Activated CD8-positive, alpha-beta memory T cell treated with anti-CD3 and anti-CD28 coated beads, Interleukin-2, amount 50 U/mL, for 4 hours (primary cell): ENCODE measurements at places on chromosomes 16 and 17.

DNA sequence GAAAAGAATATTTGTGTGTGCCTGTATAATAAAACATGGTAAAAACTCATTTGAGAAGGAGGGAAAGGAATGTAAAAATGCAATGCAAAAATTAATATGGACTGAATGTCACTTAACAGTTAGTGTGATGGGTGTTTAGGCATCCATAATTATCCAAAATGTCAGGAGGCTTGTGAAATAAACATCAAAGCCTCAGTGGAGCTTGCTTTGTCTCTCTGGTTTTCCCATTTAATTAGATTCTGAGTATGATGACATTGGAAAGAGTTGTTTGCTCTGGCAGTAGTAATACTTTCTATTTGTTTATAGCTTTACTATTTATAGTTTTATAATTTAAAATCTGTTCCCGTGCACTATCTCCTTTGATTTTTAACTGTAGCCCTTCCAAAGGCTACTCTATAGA lies 51.9 kb downstream of the CNTNAP4 start:
- DNase-seq, result no peak

DNA sequence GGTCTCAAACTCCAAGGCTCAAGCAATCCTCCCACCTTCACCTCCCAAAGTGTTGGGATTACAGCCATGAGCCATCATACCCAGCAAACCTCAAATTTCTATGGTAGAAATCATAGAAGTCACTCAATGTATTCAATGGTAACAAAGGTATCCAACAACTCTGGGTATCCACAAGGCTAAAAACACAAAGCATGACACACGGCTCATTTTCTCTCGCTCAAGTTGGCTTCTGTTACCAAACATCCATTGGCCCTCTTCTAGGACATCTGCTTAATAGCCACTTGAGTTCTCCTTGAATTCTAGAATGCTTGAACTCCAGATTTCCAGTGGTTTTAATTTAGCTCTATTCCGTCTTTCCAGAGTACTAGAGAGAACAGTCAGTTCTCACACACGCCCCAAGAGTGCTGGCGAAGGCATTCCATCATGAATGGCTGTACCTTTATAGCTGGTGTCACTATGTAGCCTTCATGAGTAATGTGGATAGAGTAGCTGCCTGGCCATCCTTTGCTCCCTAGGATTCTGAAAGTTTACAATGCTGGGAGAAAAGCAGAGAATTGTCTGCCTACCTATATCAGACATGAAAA lies 42.6 kb downstream of the SPAG9 start:
- no peak for DNase-seq

GRCh38 chr16:30990105-30990504 lies 5.1 kb downstream of the HSD3B7 start:
- no peak for DNase-seq

DNA sequence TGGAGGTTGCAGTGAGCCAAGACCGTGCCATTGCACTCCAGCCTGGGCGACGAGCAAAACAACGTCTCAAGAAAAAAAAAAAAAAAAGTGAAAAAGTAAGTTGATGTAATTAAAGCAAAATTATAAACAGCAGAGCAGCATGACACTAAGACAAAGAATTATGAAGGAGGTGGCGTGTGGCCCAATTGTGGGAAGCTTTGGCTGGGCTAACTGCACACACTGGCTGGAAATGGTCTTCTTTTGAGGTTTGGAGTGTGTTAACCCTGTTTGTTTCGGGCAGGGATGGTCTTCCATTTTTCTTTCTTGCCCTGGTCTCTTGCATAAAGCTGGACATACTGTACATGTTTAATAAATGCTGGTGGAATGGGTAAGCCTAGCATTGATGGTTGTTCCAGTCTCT lies 54.8 kb downstream of the RAP1GAP2 start:
- no peak for DNase-seq

DNA sequence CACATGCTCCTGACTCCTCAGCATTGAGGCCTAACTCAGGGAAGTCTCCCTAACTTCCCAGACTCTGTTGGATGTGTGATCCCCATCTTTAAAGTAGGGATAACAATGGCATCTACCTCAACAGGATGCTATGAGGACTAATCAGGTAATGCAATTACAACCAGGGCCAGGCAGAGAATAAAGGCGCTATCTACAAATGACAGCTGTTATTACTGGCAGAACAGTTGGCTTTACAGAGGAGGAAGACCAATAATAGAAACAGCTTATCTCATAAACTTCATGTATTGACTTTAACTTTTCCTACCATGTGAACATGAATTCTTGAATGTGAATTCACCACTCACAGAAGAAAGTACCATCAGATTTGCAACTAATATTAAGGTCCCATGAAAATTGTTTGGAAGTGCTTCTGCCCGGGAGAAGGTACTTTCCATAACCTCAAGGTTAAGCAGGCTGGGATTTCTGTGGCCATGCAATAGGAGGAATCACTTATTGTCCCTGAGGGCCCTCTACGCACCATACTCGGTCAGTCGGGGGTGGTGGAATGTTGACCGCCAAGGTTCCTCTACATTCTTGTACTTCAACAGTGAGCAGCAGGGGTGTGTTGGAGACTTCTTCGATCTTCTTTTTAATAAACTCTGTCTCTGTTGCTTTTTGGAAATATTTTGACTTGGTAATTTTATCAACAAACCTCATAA lies 22.6 kb upstream of the ERN1 start:
- DNase-seq, result no peak

DNA sequence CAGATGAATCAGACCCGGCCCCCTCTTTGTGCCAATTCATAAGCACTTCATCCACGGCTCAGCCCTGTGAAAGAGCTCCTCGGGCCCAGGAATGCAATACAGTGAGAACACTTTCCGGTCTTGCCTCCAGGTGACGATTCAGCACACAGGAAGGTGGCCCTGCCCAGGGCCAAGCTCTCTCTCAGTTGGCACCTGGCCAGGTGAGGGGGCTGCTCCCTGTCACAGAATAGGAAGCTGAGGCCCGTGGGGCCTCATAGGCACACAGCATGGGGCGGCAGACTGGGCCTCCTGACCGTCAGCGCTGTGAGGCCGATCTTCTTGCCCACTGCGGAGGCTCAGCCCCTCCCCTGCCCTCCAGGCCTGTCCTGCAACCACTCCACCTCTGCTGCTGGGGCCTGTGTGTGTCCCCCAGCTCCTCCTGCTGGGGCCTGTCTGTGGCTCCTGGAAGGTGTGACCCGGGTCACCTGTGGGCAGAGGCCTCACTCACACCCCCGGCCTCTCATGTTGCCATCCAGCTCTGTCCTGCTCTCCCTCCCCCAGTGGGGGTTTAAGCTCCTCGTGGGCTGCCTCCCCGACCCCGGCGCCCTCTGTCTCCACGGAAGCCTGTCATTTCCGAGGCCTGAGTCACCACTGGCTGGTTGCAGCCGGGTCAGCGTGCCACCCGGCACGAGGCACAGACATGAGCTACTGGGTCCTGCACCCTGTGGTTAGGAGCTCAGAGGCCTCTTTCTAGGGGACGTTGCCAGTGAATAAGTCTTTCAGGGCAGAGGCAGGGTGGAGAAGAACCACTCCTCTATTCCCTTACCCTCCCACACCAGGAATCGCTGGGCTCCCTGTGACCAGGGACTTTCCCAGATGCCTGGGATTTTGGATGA lies 114.4 kb downstream of the SEC14L1 start:
- DNase-seq, result no peak

DNA sequence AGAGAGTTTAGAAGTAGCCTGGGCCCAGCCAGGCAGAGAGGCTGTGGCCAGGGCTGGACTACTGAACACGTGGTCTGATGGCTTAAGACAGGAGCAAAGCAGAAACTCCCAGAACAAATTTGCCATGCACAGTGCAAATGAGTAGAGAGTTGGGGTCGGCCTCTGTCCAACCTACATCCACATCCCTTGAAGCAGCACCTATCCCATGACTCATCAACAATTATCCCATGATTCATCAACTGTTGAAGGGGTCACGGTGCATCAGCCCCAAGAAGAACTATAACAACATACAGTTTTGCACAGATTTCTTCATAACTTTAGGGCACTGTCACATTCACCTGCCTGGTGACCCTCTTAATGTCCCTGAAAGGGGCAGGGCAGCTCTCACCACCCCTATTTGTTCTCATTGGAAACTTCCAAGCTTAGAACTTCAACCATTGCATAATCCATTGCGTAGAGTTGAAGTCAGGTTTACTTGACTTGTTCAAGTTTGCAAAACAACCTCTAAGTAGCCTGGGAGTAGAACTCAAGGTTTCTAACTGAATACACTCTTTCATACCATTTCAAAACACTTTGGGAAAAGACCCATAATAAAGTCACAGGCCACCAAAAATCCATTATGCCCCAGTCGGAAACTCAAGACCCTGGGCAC lies 235.2 kb upstream of the CDH5 start:
- no peak for DNase-seq

GRCh38 chr16:27906883-27907282 lies 156.6 kb downstream of the GSG1L start:
- no peak for DNase-seq

GRCh38 chr17:80385046-80385445 lies 29.9 kb upstream of the ENDOV start:
- no peak for DNase-seq

GRCh38 chr16:19218581-19218980 lies 50.5 kb downstream of the SYT17 start:
- no peak for DNase-seq

- no peak for DNase-seq
Measured at GRCh38 chr16:856101-856500, 55.6 kb upstream of the GNG13 start.

GRCh38 chr16:58503166-58503862 lies 3.4 kb downstream of the NDRG4 start:
- DNase-seq, result no peak

GRCh38 chr17:34895383-34895782 lies 65.9 kb downstream of the CCT6B start:
- no peak for DNase-seq

- no peak for DNase-seq
Measured at GRCh38 chr17:8922928-8923327, 42.6 kb downstream of the PIK3R5 start.

GRCh38 chr17:30300818-30301217 lies 9.1 kb upstream of the BLMH start:
- DNase-seq, result no peak

GRCh38 chr17:75454193-75454592 lies 2.2 kb upstream of the TMEM94 start:
- no peak for DNase-seq

GRCh38 chr17:17738901-17739300 lies 57.6 kb downstream of the RAI1 start:
- DNase-seq, result no peak

- DNase-seq, result no peak
Measured at GRCh38 chr16:89156740-89157645, 14.6 kb upstream of the CDH15 start.

GRCh38 chr16:11235703-11235991 lies 20.4 kb downstream of the SOCS1 start:
- DNase-seq, result no peak

- DNase-seq, result no peak
Measured at GRCh38 chr16:80656711-80657150, 115.9 kb downstream of the DYNLRB2 start.

DNA sequence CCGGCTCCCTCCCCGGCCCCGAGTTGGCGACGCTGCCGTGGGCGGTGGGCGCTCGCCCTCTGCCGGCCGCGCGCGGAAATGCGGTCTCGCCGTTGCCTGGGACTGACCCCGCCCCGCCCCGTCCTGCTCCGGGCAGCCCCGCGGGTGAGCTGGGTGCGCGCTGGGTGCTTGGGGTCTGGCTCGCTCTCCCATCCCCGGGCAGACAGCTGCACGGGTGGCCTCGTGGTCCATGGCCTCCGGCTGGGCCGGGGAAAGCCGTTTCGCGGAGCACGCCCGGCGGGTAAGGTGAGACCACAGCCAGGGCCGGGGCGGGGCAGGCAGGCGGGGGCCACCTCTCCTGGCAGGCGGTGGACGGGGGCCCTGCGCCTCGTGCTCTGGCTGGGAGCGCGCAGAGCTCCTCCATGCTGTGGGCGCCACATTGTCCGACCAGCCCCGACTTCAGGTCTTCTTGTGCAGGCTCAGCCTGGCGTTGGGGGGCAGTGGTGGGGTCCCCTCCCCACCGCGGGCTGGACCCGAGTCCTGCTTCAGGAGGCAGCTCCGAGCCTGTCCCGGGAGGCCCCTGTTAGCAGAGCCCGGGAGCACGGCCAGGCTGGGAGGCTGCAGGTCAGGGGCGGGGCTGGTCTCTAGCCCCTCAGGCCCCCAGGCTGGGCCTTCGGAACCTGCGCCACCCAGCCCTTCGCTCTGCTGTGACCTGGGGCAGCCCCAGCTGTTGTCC lies 7.0 kb upstream of the C1QTNF8 start:
- peak; percentile 75 for DNase-seq

DNA sequence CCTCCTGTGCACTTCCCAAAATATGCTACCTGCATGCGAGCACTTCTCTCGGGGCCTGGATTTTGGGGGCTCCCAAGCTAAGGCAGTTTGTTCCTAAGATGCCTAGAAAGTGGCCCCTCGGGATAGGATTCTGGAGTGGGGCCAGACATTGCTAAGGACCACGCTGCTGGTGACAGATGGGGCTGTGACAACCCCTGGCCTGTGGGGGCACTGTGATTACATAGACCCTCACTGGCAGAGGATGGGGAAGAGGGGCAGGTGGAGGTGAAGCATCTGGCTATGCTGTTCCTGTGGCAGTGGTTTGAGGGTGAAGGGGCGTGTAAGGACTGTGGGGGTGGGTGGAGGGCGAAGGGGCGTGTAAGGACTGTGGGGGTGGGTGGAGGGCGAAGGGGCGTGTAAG lies 128.4 kb downstream of the ENGASE start:
- DNase-seq, result no peak

GRCh38 chr17:44333371-44333770 lies 8.7 kb upstream of the SLC25A39 start:
- DNase-seq, result no peak

- DNase-seq, result no peak
Measured at GRCh38 chr16:7270823-7271222, 61.8 kb upstream of the RBFOX1 start.

- DNase-seq, result no peak
Measured at GRCh38 chr17:61063528-61063927, 336.1 kb upstream of the TBX2 start.

DNA sequence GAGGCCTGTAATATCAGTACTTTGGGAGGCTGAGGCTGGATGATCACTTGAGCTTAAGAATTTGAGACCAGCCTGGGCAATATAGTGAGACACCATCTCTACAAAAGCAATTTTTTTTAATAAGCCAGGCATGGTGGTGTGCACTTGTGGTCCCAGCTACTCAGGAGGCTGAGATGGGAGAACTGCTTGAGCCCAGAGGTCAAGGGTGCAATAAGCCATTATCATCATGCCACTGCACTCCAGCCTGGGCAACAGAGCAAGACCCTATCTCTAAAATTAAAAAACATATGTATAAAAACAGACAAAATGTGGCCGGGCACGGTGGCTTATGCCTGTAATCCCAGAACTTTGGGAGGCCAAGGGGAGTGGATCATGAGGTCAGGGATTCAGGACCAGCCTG lies 3.2 kb upstream of the ZNF785 start:
- no peak for DNase-seq

- peak; percentile 59 for DNase-seq
Measured at GRCh38 chr16:48613061-48613957, 3.3 kb upstream of the N4BP1 start.

DNA sequence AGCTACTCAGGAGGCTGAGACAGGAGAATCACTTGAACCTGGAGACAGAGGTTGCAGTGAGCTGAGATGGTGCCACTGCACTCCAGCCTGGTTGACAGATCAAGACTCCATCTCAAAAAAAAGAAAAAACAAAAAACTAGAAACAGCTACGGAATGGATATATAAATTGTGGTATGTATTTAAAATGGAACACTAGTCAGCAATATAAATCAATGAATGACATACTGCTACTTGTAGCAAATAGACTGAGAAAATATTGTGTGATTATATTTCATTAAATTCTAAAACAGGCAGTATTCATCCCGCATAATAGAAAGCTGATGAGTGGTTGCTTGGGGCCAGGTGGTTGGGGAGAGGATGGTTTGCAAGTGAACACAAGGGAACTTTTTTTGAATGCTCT lies 261.7 kb downstream of the BCAS3 start:
- no peak for DNase-seq
